ENCODE measurements at places on chromosomes 16 and 17.

GRCh38 chr16:2769100-2769529, 8.0 kb downstream of the ELOB start:
- no peak for DNase-seq

GRCh38 chr16:49366669-49367068, 6.9 kb upstream of the C16orf78 start:
- no peak for DNase-seq

- no peak for DNase-seq
These were observed 481 bp downstream of the HEXIM2 start for GRCh38 chr17:45162025-45162687.

DNA sequence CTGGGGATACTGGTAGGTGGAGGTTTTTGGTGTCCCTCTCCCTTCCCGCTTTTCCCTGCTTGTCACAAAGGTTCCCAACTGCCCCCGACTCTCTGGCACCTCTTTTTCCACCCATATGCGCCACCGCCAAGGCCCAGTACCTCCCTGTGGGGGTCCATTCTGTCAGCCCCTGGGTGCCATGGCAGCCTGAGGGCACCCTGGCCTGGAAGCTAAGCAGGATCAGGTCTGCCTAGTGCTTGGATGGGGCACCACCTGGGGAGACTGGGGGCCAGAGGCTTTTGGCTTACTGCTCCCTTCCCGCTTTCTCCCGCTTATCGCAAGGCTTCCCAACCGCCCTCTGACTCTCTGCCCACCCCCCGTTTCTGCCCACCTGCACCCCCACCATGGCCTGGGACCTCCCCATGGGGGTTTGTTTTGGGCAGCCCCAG, 2286.4 kb downstream of the TP53TG3F start:
- DNase-seq, result no peak

DNA sequence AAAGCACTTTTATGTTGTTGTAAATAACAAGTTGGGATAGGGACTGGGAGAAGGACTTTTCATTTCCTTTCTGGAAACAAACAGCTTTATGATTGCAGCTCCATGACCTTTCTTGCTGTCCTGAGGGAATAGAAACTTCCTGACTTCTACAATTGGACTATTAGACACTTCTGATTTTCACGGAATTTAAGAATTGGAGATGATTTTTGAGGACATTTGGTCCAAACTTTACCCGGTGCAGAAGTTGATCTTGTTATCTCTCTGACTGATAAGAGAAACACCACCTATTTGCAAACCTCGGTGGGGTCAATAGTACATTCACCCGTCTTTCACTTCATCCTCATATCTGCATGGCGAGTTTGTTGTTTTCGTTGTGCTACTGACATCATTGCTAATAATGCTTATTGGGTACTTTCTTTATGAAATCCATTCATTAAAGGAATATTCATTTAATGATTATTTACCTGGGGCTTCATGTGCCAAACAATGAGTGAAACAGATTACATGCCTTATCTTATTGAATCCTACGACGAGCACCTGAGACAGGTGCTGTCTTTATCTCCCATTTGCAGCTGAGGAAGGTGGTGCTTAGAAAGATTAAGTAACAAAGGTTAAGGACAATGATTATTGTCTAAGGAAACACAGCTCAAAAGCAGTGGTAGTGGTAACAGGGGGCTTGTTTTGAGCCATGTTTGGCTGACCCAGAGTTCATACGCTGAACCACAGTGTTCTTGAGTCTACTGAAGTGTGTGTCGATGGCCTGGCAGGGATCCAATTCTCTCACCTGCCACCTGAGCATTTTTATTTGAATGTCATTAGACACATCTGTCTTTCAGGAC, 176.9 kb upstream of the FAM20A start:
- no peak for DNase-seq

- no peak for DNase-seq
These were observed 5.2 kb downstream of the CCDC154 start for GRCh38 chr16:1439058-1439698.

GRCh38 chr16:89791278-89791995, 25.0 kb downstream of the FANCA start:
- peak; percentile 65 for DNase-seq

DNA sequence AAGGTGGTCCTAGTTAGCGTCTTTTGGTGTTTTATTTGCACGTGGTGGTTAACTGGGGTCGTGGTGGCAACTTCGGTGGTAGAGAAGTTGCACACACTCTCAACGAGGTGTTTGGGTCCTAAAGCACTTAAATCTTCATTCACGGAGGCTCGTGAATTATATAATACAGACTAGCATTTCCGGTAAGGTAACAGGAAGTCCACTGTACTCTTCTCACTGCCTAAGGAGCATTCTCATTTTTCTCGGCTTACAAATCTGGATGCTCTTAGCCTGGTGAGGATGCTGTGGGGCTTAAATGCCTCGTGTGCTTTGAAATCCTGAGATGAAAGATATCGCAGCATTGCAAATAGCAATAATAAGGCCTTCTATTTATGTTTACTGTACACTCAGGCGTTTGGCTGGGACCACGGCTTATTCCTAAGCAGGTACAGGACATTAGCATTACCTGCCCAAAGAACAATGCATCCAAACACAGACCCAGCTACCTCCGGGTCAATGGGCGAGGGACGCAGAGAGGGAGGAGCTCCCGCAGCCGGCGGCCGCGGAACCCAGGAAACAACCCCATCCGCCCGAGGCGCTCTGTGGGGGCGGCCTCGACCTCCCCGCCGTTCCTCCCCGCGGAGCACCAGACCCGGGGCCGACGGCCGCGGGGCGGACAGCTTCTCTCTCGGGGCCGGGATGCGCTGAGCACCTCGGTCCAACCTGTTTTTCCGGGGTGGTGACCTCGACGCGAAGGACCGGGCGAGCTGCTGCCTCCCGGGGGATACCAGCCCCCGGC, 856 bp downstream of the DNAJA2 start:
- peak; percentile 44 for DNase-seq

DNA sequence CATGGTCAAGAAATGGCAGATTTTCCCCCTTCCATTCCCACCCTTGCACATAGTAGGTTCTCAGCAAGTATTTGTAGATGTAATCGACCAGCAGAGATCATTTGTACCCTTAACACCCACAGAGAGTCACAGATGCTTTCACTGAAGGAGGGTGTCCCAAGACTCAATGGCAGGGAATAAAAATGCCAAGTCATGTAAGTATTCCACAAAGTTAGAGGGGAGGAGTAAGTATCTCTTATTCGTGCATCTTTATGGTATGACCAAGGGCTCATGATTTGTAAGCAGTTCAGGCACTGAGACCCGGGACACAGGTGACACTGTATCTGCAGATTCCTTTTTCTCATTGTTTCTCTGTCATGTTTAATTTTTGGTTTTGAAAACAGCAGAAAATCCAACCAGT, 489.6 kb downstream of the MAF start:
- no peak for DNase-seq

- DNase-seq, result no peak
These were observed 1.9 kb upstream of the MLX start for GRCh38 chr17:42564815-42565522.

- DNase-seq, result no peak
These were observed 1.4 kb upstream of the SPHK1 start for GRCh38 chr17:76382803-76383545.

- no peak for DNase-seq
These were observed 41.4 kb upstream of the SLFN13 start for GRCh38 chr17:35489944-35490343.

DNA sequence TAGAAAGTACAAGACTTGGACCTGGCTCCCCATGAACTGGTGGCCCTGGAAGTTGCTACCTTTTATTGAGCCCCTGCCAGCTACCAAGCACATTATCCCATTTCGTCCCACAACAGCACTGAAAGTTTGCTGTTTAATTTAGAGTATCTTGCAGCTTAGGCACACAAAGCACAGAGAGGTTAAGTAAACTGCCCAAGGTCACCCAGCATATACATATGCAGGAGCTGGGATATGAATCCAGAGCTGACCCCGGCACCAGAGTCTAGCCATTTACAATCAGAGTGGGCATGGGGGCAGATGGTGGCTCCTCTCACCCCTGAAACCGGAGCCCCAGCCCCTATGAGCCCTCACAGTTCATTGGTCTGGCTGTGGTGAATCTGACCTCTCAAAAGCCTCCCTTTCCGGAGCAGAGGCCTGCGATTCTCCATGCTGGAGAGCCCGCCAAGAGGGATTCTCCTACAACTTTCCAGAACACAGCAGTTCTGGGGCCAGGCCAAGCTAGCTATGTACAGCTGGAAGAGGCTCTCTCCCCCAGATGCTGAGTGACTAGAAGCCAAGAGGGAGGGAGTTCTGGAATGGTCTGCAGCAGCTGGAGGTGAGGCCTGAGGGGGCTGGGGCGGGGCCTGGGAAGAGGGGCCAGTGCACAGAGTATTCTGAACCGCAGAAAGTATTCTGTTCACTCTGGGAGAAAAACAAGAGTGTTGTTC, 58.3 kb downstream of the SREBF1 start:
- DNase-seq, result no peak

DNA sequence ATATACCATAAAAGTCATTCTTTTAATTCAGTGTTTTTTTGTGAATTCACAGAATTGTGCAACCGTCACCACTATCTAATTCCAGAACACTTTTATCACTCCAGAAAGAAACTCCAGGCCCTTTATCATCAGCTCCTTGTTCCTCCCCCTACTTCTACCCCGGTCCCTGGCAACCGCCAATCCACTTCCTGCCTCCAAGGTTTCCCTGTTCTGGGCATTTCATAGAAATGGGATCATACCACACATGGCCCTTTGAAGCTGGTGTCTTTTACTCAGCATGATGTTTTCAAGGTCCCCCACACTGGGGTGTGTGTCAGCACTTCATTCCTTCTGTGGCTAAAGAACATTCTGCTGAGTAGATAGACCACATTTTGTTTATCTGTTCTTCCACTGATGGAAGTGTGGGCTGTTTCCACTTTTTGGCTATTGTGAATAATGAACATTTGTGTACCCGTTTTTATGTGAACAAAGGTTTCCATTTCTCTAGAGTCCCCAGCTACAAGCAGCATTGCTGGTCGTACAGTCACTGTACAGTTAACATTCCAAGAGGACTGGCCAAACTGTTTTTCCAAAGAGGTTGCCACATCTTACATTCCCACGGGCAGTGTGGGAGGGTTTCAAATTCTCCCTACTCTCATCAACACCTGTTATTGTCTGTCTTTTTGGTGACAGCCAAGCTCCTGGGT, 75.8 kb upstream of the ZNF469 start:
- DNase-seq, result no peak

- no peak for DNase-seq
These were observed 7.6 kb downstream of the NOL11 start for GRCh38 chr17:67725373-67725791.

DNA sequence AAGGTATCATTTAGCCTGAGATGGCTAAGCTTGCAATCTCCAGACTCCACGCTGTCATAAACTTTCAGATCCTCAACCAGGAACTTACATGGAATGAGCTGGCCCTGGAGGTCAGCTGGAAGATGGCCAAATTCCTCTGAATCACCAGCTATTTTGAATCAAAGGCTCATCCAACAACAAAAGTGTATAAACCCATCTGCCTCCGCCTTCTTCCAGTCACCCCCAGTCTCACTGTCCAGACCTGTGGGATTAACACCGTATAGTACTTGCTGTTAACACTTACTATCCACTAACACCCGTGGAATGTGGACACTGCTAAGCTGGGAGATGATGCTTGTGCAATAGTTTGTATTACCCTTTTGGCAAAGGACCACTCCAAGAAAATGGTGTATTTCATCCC, 1.9 kb upstream of the LCMT1 start:
- peak; percentile 16 for DNase-seq

DNA sequence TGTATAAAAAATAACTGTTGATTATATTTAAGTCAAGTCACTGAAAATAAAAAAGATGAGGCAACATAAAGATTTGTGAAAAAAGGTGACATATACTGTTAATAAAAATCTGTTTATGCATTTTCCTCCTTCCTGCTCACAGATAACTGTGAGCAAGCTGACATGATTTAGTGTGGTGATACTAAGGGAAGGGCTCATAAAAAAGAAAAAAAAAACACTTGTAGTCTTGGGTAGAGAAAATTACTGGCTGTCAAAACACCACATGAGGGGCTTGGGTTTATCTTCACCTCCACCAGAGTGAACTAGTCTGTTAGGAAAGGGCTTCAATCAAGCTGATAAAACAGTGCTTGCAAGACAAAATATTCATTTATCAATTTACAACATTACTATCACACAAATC, 247.6 kb downstream of the CNTNAP4 start:
- no peak for DNase-seq

DNA sequence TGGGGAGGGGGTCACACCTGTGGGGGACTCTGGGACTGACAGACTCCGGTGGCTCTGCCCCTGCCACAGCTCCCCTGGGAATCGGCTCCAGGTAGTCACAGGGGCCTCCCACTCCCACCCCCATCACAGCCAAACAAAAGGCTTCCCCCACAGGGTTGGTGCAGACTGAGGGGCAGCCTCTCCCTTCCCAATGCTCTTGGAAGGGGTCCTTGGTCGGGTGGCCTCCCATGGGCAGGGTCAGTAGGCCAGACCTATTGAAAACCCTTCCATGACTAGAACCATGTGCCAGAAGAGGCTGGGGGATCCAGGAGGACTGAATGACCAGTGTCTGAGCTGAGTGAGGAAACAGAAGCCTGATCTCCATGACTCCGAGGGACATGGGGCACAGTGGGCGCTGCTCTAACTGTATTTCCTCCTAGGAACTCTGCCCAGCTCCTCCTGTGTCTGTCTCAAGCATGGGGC, 28.6 kb downstream of the TK2 start:
- DNase-seq, result no peak
